Activated CD4-positive, alpha-beta T cell treated with anti-CD3 and anti-CD28 coated beads, Interleukin-2, amount 50 U/mL, for 24 hours (primary cell): ENCODE measurements at places on chromosomes 12 and 14.

- DNase-seq, result no peak
Measured at GRCh38 chr12:11174022-11174421, 3.0 kb downstream of the SMIM10L1 start.

DNA sequence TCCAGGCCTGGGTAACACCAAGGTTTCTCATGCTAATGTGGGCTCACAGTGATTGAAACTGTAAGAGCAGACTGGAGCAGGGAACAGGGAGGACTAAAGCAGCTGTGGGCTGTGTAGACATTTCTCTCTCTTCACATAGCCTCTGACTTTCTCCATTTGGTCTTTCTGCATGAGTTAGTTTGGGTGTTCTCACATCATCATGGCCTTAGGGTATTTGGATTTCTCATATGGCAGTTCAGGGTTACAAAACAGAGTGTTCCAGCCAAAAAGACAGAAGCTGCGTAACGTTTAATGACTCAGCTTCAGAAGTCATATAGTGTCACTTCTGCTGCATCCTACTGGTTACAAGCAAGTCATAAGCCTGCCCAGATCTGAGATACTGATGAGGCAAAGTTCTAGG, 52.0 kb upstream of the OSBPL8 start:
- DNase-seq, result no peak

DNA sequence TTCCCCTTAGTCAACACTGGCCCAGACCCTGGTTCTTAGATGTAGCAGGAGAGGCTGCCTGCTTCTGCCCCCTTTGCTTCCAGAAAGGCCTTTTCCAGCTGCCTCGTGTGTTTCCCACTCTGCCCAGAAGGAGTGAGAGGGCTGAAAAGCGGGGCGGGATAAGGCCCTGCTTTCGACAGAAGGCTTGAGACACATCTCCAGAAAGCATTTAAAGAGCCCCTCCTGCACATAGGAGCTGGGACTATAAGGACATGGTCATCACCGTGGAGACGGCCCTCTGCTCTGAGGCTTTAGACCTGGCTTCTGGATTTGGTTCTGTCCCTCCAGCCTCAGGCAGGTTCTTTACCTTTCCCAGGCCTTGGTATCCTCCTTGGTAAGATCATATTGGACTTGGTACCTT, 11.9 kb downstream of the CALM1 start:
- DNase-seq, result no peak

GRCh38 chr12:19003141-19003540, 126.4 kb upstream of the PLEKHA5 start:
- no peak for DNase-seq
